ENCODE measurements at places on chromosomes 13 and 19.
A peak's percentile ranks its signal among the peaks of the same experiment; 100 is the strongest.

- DNase-seq = no peak
Observed at GRCh38 chr19:1016647-1017114, 4.2 kb downstream of the TMEM259 start.

DNA sequence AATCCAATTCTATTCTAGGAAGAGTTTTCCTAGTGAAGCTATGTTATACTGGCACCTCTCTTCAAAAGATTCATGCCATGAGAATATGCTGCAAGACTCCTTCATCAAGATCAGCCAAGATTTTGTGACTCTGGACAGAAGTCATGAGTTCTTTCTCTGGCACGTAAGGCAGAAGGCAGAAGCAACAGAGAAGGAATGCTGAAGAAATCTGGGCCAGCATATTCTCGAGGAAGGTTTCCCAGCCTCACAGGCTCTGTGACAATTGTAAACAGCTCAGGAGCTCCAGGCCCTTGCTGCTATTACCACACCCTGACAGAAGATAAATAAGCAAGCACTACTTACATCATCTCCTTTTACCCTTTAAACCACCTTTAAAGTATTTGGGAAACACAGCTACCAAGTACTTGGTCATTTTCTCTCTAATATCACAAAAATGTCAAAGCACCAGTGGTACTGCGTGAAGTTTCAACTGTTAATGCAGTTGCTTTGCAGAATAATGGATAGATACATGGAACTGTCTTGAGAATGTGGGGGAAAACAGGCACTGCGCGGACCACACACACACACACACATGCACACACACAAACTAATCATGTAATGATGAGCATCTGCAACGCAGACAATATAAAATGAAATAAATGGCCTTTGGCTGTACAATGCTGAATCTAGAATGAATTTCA lies 55.4 kb downstream of the INTS6 start:
- DNase-seq = peak; percentile 94

DNA sequence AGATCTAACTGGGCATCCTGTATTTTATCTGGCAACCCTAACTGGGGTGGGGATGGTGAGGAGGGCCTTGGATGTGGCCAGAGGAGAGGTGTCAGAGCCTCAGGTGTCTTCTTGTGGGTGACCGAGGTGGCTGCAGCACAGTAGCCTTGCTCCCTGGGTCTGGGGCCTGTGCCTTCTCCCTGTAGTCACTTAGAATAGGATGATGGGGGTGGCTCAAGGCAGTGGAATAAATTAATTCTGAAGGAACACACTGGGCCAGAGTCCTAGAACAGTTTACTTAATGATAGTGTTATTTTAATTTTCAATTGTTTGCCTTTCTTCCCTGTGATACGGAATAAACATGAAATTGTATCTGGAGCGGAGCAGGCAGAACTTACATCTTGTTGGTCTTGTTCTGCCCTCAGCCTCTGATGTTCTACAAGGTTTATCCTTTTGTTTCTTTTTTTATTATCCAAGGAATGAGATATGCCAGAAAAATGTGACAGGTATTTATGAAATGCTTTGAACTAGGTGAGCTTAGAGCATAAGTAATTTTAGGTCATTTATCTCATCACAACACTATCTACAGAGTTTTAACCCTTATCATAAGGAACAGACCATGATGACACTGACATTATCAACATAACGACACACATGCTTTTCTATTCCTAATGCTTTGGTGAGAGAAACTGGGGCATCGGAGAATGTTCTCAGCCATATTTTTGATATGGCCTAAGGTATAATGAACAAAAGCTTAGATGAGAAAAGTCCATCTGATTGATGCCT lies 51.4 kb downstream of the LRCH1 start:
- DNase-seq = no peak

- DNase-seq = no peak
Observed at GRCh38 chr13:85828094-85828684, 29.0 kb upstream of the SLITRK6 start.

GRCh38 chr13:99465454-99465853 lies 35.8 kb upstream of the TM9SF2 start:
- no peak for DNase-seq

- no peak for DNase-seq
Observed at GRCh38 chr19:51458051-51458645, at the start of gene SIGLEC8. SIGLEC8 (minus strand) TSS chr19:51458454; CDS start chr19:51458387, 67 bp downstream.

DNA sequence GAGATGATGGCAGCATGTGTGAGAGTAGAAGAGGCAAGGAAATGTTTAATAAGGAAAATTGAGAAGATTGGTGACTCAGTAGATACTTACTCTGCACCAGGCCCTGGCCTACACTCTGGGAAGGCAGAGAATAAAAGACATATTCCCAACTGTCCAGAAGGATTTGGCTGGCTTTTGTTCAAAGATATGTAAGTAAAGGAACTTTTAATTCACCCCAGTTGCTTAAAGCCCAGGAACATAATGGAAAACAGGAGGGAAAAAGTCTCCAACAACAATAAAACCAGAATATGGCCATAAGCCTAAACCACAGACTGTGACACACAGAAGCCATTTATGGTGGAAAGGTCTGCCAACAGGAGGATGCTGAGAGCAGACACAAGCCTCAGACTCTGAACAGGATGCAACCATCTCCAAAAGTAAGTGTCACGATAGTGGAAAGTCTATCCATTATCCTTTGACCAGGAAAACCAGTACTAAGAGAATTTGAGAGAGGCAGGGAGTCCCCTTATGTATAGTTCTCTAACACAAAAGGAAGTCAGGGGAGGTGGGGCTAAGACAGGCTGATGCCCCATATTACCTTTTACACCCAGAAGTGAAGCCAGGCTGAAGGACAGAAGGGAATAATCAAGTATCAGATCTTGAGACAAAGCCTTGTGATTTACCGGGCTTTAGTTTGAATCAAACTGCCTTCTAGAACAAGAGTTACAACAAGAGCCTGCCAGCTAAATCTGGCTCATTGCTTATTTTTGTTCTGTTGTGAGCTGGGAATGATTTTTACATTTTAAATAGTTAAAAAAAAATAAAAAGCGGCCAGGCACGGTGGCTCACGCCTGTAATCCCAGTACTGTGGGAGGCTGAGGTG lies 169.5 kb upstream of the STARD13 start:
- peak; percentile 80 for DNase-seq

GRCh38 chr13:66237411-66238062 lies 992.6 kb downstream of the PCDH9 start:
- no peak for DNase-seq

DNA sequence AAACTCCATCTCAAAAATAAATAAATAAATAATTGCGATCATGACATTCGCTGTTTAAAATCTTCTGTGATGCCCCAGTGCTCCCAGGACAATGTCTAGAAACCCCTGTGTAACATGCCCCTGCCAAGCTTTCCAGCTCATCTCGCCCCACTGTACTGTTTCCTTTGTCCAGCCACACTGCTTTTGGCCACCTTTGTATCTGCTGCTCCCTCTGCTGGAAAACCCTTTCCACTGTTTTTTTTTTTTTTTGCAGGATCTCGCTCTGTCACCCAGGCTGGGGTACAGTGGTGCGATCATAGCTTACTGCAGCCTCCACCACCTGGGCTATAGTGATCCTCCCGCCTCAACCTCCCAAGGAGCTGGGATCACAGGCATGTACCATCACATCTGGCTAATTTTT lies 7.5 kb downstream of the PLAUR start:
- DNase-seq = no peak

- DNase-seq = no peak
Observed at GRCh38 chr13:84645196-84646012, 763.1 kb upstream of the SLITRK1 start.

DNA sequence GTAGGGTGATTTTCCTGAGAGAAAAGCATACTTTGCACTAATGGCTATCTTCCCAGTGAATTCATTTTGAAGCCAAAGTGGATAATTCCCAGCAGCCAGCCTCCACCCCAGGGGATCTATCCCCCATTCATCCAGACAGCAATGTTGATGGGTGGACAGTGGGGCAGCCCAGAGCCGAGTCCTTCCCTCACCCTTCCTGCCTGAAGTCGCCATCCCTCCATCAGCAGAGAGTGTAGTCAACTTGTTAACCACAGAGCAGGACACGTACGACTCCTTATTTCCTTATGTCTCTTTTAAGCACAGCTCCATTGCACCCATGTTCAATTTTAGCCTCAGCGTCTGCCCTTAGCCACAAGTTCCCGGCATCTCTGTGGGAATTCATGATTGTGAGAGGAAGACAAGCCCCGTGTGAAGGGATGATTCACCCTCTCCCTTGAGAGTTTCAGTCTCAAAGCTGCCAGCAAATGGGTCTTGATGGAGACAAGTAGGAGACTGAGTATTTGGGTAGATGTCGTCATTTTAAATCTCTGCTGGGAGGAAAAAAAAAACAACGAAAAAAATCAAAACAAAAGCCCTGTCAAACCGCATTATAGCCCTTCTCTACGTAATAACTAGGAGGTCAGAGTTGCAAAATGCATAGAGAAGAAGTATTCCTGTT lies 58.3 kb upstream of the MEDAG start:
- peak; percentile 99 for DNase-seq

GRCh38 chr19:32355309-32355708 lies 9.9 kb downstream of the ZNF507 start:
- DNase-seq = no peak

GRCh38 chr19:42285541-42285941 lies 16.4 kb upstream of the PRR19 start:
- no peak for DNase-seq

- no peak for DNase-seq
Observed at GRCh38 chr13:113730831-113731191, 28.2 kb upstream of the TMEM255B start.

- no peak for DNase-seq
Observed at GRCh38 chr19:42175952-42176648, 41.4 kb downstream of the DEDD2 start.

- no peak for DNase-seq
Observed at GRCh38 chr19:54461210-54461609, 2.4 kb downstream of the LENG9 start.

GRCh38 chr13:49366841-49367240 lies 77.0 kb downstream of the CAB39L start:
- peak; percentile 69 for DNase-seq

DNA sequence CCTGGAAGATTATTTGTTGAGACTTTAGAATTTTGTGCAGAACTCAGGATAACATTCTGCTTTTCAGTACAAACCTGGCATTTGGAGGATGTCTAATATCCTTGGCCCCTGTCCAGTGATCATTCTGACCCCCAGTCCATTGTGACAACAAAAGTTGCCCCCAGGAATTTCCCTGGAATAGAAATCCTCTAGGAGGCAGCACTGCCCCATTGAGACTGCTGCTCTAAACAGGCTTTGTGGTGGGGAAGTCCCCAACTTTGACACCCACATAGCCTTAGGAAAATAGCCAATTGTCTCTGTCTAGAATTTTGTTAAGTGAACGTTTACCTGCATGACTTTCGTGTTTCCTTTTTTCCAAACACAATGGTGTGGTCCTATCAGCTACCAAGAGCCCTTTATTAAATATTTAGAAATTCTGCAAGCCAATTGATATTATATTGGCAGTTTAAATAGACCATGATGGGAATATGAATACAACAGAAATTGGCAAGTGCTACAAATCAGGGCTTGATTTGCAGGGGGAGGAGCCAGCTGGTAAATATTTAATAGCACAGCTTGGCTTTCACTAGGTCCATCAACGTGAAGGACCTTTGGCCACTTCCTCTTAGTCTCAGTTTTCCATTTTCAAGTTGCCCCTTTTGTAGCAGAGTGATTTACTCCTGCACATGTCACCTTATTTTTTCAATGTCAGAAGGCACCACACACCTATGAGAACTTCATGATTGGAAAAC lies 451.7 kb downstream of the EFNB2 start:
- no peak for DNase-seq

- DNase-seq = no peak
Observed at GRCh38 chr13:113527272-113527958, 36.9 kb upstream of the DCUN1D2 start.

GRCh38 chr19:7328647-7329046 lies 20.1 kb upstream of the ARHGEF18 start:
- no peak for DNase-seq

- DNase-seq = no peak
Observed at GRCh38 chr13:73535341-73535740, 476.5 kb downstream of the KLF5 start.

Data from GM04503 (cell line).